ENCODE measurements at places on chromosomes 5 and 9. TPM values are rescaled to one million over a fixed set of nuclear protein-coding genes. Genes with fewer than 3 reads are reported as not detected.

DNA sequence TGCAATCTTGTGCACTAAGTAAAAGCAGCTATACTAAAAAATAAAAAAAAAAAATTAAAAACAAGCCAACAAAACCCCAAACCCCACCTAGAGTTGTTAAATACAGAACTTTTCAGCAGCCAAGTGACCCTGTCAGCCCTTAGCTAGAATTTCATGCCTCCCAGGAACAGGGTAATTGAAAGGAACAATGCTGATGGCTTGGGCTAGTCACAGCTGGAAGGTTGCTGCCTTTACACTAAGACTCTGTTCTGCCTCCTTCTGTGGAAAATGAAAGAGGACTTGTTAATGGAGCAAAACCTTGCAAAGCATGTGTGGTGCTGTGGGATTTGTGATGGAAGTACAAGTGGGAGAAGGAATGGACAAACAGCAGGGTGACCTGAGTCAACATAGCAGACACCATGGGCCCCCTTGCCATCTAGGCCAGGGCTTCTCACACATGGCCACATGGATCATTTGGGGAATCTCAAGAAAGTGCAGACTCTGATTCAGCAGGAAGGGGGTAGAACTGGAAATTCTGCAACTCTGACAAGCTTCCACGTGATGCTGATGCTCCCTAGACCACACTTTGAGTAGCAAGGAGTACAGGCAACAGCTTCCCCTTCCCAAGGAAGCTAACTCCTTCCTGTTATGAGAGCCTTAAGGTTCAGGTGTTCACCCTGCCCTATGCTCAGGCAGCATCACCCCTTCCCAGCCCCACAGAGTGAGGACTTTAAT, 14.9 kb upstream of the TMEM252 start:
- DNase-seq = no peak

Gene OR1Q1
- total RNA-seq = not detected

DNA sequence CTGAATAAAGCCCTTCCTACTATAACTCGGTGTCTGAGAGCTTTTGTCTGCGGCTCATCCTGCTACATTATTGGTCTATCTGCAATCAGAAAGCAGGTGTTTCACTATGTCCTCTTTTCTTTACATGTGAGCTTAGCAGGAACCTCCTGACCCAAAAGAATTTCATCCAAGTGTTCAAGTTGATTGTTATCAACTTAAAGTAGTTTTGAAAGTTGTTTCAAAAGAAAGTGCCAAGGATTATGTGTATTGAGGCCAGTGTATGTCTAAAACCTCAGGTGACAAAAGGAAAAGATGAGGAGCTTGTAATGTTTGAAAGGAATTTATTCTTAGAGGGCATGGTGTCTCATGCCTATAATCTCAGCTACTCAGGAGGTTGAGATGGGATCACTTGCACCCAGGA, 8.1 kb upstream of the SELENOP start:
- DNase-seq = no peak

Gene TMEFF1
- 19.1 TPM for total RNA-seq

DNA sequence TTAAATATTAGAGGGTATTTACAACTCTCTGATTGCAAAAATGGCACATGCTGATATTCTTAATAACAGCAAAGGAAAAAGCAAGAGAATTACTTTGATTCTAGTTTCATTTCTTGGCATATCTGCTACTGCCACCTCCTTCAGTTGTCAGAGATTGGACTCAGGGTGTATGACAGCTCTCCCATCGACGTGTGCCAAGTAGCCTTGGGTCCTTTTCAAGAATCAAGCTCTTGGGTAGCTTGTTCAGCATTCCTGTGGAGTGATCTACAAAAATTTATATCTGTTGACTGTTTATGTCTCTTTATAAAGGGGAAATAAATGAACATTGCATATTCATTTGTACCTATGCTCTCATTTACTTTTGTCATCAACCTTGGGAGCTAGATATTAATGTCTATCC, 315.6 kb downstream of the PRR16 start:
- no peak for DNase-seq

GRCh38 chr5:126516133-126516532, 78.9 kb downstream of the ALDH7A1 start:
- DNase-seq = no peak

GRCh38 chr5:178435321-178436238, 154.6 kb downstream of the COL23A1 start:
- DNase-seq = no peak

- DNase-seq = no peak
Observed at GRCh38 chr5:177511181-177511580, 1.6 kb upstream of the DOK3 start.

Gene FER
- total RNA-seq = 16.4 TPM

GRCh38 chr9:136997371-136997770, 1.0 kb upstream of the CLIC3 start:
- DNase-seq = no peak

- no peak for DNase-seq
Observed at GRCh38 chr9:36847781-36848673, 186.0 kb downstream of the PAX5 start.

Gene ATG10
- total RNA-seq = 18.1 TPM

DNA sequence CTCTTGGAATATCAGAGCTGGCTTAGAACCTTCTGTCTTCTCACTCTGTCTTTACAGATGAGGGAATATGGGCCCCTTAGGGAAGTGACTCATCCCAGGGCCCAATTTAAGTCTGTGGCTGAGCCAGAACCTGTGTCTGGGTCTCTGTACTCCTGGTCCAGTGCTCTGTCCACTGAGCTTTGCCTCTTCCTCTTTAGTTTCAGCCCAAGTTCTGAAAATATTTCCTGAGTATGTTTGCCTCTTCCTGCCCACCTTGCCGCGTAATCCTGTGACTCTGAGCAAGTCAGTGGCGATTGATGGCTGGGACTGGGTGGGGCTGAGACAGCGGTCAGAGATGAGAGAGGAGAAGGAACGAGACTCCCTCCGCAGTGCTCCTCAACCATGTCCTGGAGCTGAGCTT, 7.8 kb downstream of the IER5L start:
- DNase-seq = no peak

Gene TMEM267
- total RNA-seq = 9.7 TPM

Gene SLC46A2
- not detected for total RNA-seq

Gene PCDHGB4
- total RNA-seq = 2.5 TPM

DNA sequence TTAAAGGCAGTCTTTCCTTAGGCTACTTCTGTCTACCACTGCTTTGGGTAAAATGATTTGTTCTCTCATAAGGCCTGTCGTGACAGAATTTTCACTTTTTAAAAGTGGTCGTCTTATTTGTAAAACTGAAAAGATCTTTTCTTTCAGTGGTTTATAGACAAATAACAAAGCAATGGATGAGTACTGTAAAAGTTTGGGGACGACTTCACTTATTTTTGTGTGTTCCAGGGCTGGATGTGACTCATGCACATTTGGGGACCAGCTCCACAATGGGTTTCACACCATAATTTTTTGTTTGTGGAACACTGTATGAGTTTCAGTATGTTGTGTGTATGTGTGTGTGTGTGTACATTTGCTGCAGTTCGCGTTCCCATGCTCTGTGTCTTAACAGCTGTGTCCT, 53.6 kb downstream of the ARHGAP26 start:
- DNase-seq = no peak

Gene SLC2A6
- 1.8 TPM for total RNA-seq

Gene TICAM2
- total RNA-seq = 1.3 TPM

DNA sequence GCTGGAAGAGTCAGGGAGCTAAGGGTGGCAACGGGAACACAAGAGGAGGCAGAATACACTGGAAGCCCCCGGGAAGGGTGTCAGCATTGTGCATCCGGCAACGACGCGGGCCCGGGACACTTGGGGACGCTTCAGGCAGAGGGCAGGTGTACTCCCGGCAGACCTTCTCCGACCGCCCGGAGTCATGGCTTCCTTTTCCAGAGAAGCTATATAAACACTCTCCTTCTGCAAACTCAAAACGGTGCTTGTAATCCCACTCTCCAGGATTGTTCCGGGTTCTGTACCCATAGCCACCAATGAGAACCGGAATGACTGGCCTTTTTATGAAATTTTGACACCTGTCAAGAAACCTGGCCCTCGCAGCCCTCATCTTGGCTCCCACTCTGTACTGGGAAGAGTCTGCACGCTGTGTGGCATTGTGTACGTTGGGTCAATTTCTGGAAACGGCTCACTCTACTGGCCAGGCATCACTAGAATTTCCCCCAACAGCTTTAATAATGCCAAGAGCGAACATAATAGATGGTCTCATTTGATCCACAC, 462 bp upstream of the MCC start:
- DNase-seq = no peak

- peak; percentile 49 for DNase-seq
Observed at GRCh38 chr9:35923927-35924763, 14.9 kb downstream of the SPAAR start.

Gene SLCO6A1
- not detected for total RNA-seq

Gene LPAR1
- total RNA-seq = 29.0 TPM

DNA sequence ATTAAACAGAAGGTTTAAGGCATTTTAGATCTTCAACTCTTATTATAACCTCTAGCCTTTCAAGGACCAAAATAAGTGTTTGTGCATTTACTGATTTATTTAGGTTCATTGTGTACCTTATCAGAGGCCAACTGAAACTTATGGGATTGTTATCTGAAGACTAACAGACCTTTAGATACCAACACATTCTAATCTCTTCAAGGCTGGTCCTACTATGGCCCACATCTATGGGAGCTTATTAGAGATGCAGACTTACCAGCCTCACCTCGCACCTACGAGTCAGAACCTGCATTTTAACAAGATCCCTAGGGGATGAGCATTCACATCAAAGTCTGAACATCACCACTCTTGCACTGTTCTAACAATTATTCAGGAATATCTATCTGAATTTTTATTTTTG, 1.9 kb downstream of the IARS1 start:
- no peak for DNase-seq

DNA sequence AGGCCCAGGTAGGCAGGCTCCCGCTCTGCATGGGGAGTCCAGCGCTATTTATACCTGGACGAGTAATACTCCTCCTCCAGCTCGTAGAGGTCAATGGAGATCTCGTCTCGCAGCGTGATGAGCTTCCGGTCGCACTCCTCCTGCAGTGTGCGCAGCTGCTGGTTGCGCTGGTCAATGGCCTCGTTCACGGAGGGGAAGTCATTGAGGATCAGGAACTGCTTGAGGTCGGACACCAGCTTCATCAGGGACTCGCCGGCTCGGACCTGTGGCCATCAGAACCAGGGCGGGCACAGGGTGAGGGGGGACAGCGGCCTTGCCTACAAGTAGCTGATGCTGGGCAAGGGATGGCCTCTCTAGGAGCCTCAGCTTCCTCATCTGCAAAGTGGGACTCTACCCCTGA, 3.9 kb downstream of the MED22 start:
- no peak for DNase-seq

- DNase-seq = no peak
Observed at GRCh38 chr5:146390469-146390868, 51.8 kb downstream of the POU4F3 start.

DNA sequence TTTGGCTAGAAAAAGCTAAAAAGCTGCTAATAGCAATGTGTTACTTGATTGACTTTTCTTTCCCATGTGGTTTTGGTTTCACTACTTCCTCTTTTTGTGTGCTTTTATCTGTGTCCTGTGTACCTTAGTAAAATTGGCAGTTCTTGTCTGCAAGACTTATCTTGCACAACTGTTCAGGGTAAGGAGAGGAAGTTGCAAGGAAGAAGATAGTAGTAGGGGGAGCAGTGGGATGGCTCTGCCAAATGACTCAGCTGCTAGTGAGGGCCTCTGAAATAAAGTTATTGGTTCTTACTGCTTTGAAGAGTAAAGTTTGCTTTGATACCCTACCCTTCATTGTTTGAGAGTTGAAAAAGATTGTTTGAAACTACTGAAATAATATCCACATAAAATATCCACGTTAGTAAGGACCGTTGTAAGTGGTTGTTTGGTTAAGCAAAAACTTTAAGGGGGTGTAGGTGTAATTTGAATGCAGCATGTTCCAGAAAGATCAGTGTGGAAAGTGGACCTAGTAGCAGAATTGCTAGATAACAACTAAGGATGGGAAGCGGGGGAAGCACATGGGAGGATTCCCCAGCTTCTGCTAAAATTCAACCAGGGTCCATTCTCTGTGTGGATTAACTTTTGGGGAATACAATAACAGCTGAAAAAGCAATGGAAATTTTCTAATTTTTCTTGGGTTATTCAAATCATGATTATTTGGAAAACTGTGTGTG, 123.5 kb downstream of the SCAMP1 start:
- no peak for DNase-seq

GRCh38 chr5:141992349-141992963, 20.4 kb downstream of the GNPDA1 start:
- DNase-seq = peak; percentile 77

GRCh38 chr9:124361128-124361527, 54.1 kb downstream of the PSMB7 start:
- DNase-seq = no peak

- DNase-seq = peak; percentile 77
Observed at GRCh38 chr5:136750224-136750862, 385.0 kb upstream of the TRPC7 start.

DNA sequence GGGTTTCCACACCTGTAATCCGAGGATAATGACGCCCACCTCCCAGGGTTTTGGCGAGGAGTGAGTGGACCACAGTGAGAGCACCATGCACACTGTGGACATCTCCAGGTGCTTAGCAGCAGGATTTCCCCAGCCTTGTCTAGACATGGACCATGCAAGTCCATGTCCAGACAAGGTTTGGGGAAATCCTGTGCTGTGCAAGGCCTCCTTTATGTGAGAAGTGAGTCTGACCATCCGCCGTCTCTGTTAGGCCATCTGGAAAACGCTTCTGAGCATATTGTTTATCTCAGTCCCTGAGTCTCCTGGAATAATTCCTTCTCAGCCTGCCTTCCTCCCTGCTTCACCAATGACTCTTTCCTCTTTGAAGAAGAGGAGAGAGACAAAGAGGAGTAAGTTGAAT, 26.2 kb upstream of the TNFAIP8 start:
- DNase-seq = no peak

Gene NACC2
- 19.5 TPM for total RNA-seq

Gene C8G
- 0.75 TPM for total RNA-seq

DNA sequence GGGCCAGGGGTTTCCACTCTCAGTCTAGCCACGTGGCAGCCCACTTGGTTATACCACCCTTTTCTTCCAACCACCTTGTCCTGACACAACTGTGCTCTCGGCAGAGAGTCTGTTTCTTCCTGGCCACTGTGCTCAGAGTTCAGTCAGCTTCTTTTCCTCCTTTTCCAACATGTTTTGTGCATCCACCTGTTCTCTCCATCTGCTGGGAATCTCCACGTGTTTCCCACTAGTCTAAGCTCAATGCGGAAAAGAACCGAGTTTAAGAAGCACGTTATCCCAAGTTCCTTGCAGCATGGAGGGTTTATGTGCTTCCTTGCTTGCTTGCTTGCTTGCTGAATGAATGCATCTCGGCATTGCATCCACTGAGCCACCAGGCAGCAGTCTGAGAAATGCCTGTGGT, 543.6 kb upstream of the DAP start:
- no peak for DNase-seq

- DNase-seq = no peak
Observed at GRCh38 chr5:171840711-171841522, 55.3 kb downstream of the SMIM23 start.
